ENCODE measurements at places on chromosomes 3 and 15.

DNA sequence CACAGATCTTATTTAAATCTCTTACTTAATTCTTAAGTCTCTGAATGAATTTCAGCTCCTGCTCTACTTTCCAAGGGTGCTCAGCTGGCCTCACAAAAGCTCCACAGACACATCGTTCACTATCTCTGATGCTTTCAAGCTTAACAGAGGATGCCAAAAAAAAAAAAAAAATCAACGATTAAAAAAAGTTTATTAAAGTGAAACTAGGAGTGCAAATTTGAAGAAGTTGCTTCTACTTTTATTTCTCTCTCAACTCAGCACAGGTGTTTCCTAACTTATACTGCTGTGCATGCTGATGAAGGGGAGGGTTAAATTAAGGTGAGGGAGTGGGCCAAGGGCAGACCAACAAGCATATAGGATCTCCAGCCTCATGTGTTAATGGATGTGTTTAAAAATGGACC lies 157.2 kb downstream of the TIGIT start:
- DNase-seq = no peak

- peak; percentile 88 for DNase-seq
Measured at GRCh38 chr3:77038468-77038929, 1.4 kb upstream of the ROBO2 start.

GRCh38 chr3:182258538-182259177 lies 534.6 kb upstream of the ATP11B start:
- DNase-seq = peak; percentile 71

GRCh38 chr15:39156646-39157250 lies 424.1 kb upstream of the THBS1 start:
- no peak for DNase-seq

DNA sequence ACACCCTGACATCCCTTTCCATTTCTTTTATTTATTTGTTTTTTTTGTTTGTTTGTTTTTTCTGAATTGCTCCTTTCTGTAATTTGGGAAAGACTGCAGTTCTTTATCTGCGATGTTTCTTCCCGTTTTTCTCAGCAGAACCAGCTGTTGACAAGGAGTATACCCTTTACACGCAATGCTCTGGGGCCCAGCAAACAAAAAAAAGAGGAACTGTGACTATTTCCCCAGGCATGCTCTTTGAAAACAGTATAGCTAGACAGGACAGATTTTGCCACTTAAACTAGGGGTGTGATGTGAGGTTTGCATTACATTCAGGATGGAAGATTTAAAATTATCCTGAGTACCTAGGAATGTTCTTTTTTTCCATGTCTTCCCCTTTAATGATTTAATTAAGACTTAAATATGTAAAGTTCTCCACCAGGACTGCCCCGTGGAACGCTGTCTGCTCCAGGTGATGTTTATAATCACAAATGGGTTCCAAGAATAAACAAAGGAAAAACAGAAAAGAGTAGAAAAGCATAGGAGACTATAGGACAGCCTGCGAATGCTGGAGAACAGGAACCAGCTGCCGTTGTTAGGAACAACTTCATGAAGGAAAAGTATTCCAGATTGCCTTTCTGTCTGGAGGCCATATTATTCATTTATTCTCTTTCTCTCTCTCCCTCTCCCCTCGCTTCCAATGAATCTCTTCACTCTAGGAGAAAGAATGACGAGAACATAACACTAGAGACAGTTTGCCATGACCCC lies 43.3 kb downstream of the TGFBR2 start:
- DNase-seq = no peak

DNA sequence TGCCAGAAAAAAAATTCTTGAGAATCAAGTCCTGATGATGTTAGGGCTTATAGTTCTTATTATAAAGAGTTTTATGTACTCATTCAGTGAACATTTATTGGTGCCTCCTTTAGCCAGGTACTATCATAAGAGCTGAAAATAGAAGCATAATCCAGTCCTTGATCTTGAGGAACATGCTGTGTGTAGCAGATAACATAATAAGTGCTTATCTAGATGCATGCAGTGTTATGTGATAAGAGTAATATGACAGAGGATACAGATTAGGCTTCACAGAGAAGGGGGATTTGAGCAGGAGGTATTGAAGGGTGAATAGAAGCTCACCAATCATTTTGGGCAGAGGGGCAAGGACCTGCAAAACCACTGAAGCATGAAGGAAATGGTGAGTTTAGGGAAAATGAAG lies 1.1 kb downstream of the CCR2 start:
- no peak for DNase-seq

DNA sequence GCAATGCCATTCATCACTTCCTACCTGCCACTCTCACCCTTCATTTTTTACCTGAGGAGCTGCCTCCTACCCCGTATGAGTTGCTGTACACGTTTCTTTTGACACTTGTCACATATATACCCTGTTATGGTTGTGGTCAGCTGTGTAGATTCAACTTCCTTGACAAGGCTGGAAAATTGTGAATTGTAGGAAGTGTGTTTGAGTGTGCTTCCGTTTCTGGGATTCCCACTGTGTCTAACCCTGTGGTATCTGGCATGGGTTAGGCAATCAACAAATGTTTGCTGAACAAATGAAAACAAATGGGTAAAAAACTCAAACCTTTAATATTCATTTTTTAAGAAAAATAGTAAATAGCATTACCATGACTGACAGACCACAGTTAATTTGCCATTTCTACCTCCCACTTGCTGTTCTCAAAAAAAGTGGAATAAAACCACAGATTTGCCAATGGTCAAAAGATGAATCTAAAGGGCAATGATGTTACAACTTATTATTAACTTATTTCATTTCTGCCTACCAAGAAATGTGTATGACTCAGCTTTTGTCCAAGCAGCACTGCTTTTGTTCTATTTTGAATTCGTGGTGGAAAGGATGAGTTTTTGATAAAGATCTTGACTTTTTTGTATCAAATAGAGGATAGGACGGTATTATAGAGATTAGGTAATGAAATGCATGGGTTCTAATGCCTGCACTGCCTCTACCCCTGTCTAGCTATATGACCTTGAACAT lies 404.6 kb downstream of the LPP start:
- DNase-seq = peak; percentile 44

DNA sequence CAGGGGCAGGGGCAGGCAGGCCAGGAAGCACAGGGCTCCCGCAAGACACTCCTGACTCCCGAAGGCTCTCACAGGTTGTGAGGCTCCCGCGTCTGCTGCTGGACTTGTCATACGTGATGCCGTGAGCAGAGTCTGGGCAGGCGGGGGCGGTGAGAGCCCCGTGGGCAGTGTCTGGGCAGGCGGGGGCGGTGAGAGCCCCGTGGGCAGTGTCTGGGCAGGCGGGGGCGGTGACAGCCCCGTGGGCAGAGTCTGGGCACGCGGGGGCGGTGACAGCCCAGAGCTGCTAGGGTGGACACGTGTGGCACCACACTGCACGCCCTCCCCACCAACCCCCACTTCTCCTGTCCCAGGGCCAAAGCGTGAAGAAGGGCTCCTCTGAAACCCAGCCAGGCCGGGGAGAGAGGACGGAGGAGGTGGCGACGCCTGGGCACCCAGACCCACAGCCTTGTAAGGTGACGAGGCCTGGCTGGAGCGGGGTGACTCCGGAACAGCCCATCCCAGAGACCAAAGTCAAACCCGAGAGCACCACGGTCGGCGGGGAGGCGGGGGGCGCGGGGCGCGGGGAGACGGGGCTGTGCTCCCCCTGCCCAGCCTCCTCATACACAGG lies 35.0 kb downstream of the TNK2 start:
- DNase-seq = no peak

DNA sequence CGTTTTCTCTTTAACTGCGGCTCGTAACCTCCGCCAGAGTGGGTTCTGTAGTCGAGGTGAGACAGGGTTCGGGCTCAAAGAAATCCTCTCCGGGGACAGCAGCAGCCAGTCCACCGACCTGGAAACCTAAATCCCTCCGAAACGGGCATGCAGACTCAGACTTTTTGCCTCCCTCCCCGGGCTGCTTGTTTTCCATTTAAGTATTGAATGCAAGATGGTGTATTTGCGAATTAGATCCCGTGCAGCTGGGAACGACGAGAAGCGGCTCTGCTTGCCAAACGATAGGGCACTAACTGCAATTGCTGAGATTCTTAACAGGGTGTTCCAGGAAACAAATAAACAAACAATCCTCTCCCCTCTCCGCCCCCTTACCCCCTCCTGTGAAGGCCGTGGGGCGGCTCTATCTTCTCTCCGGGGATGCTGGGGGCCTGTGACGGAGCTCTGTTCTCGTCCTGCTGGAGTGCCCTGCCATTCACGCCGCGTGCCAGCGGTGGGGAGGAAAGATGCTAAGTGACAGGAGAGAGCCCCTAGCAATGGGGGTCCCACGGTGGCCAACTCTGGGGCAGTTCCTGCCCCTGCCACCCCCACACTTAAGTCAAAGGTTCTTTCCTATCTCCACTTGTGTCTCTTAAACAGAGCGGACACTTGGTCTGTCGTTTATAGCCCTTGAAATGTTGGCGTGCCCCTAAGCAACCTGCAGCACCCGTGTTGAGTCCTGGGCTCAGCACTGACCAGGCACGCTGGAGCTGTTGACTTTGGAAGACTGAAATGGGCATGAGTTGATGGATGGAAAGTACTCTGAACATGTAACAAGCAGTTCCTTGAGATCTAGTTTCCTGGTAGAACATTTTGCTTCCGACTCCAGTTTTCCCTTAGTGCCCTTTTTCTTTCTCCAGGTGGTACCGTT lies 1.3 kb upstream of the ETV5 start:
- no peak for DNase-seq

All from astrocyte of the spinal cord (primary cell).